ENCODE measurements at places on chromosomes 4 and X.

GRCh38 chr4:47274901-47275300 is 188.6 kb downstream of the COMMD8 start:
- no peak for DNase-seq

DNA sequence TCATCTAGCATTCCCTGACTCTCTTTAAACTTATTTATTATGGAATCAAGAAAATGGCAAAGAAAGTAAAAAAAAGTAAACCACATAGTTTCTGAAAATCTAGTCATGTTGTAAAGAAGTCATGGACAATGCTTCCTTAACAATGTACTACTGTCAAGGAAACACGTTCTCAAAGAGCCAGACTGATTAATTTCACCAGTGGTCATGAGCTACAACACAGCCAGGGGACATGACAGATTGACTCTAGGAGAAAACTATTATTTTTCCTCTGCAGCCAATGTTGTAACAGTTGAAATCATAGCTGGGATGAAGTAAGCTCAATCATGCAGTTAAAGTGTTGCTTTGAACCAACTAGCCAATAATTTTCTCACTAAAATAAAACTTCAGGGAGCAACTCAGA is 109.2 kb downstream of the MAPK10 start:
- no peak for DNase-seq

GRCh38 chr4:151169900-151170299 is 70.5 kb downstream of the RPS3A start:
- DNase-seq, result peak; percentile 4

GRCh38 chr4:61200187-61200915 is at the start of gene ADGRL3:
TSS of gene ADGRL3 (plus strand) at chr4:61200326.
- DNase-seq, result peak; percentile 33

- DNase-seq, result peak; percentile 49
These were observed 24.4 kb downstream of the TNIP3 start for GRCh38 chr4:121139533-121140222.

GRCh38 chrX:19736389-19736788 is 151.0 kb downstream of the SH3KBP1 start:
- DNase-seq, result no peak

GRCh38 chr4:124529131-124529530 is 183.4 kb downstream of the ANKRD50 start:
- no peak for DNase-seq

DNA sequence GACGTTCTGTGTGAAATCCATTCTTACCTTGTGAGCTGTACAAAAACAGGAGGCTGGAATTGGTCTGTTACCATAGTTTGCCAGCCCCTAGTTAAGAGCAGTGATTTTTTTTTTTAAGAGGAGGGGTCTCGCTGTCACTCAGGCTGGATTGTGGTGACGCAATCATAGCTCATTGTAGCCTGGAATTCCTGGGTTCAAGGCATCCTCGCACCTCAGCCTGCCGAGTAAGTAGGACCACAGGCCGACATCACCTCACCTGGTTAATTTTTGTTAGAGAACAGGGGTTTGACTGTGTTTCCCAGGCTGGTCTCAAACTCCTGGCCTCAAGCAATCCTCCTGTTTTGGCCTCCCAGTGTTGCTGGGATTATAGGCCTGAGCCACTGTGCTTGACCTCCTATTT is 7.5 kb downstream of the USP9X start:
- DNase-seq, result no peak

GRCh38 chr4:140996766-140997165 is 136.5 kb downstream of the RNF150 start:
- DNase-seq, result peak; percentile 1

DNA sequence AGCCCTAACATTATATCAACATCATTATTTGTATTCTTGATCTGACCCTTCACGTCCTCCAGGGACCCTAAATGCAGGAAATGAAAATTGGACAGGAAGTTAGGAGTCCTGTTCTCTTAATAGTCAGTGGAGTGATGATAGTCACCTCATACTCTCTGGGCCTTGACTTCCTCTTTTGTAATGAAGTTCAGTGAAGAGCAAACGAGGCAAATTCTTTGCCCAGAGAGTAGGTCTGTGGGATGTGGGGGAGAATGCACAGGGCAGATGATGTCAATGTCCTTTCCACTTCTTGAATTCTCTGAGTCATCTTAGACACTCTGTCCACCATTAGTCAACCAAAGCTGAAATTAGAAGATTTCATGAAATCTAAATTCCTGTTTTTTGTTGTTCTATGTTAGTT is 17.1 kb upstream of the GPRIN3 start:
- peak; percentile 14 for DNase-seq

- peak; percentile 84 for DNase-seq
These were observed 16.0 kb downstream of the PRDM8 start for GRCh38 chr4:80213117-80213815.
